BJ (cell line): ENCODE measurements at places on chromosomes 4 and X.

DNA sequence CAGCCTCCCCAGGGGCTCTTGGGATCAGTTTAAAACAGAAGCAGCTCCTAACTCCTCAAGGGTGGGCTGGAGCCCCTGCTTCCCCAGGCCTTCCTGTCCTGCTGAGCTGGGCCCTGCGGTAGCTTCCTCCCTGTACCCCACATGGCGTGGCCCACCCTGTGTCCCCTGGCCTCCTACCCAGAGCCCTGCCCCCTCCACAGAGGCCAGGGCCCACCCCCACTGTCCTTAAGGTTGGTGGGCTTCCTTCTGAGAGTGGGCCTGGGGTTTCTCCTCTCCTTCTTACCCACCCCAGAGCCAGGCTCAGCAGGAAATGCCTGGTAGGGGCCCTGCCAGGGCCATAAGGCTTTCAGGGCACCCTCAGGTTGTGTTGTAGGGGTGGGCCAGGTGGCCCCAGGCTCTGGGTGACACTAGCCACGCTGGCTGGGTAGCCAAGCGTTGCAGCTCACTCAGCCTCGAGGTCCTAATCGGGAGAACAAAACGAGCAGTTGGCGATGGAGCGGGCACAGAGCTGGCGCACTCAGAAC is 11.6 kb downstream of the SH3BP2 start:
- no peak for DNase-seq

- no peak for DNase-seq
Measured at GRCh38 chr4:180665481-180665880, 1577.7 kb upstream of the TENM3 start.

- no peak for DNase-seq
Measured at GRCh38 chr4:104488151-104488550, 6.5 kb downstream of the CXXC4 start.

DNA sequence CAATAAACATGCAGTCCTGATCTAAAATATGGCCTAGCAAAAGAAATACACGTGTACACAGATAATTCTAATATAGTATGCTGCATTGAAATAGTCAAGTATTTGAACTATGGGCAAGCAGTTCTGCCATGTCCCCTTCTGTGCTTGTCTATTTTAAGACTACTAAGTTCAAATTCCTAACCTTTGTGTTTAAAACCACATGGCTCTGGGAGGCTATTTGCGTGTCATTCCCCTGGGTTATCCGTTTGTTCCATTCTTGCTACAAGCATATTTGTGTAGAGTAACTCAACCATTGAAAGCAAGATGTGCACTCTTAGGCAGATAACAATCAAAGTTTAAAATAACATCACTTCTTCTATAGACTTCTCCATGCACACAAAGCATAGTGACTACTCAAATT is 25.4 kb upstream of the TBC1D1 start:
- DNase-seq, result no peak

GRCh38 chr4:110624398-110624780 is 1.5 kb upstream of the PITX2 start:
- DNase-seq, result no peak
